Upper lobe of left lung (tissue), 6 donors: ENCODE measurements at places on chromosomes 5 and 9. TPM values are rescaled to one million over a fixed set of nuclear protein-coding genes. Genes with fewer than 3 reads are reported as not detected.

GRCh38 chr9:111597852-111598732 is 1.4 kb downstream of the PTGR1 start:
- peaks cover 6% of the 10 kb centered on the region for H3K36me3 ChIP-seq
- DNase-seq = peak; percentile 70

- no peaks in the 10 kb centered on the region for H3K4me1 ChIP-seq
- no peaks in the 10 kb centered on the region for H3K27me3 ChIP-seq
- no peak overlapping the region for H3K27ac ChIP-seq
- no peak overlapping the region for H3K4me3 ChIP-seq
- no peaks in the 10 kb centered on the region for H3K36me3 ChIP-seq
These were observed 185.0 kb downstream of the CSNK1G3 start for GRCh38 chr5:123696921-123697341.

RXFP3 gene
- total RNA-seq = not detected

DNA sequence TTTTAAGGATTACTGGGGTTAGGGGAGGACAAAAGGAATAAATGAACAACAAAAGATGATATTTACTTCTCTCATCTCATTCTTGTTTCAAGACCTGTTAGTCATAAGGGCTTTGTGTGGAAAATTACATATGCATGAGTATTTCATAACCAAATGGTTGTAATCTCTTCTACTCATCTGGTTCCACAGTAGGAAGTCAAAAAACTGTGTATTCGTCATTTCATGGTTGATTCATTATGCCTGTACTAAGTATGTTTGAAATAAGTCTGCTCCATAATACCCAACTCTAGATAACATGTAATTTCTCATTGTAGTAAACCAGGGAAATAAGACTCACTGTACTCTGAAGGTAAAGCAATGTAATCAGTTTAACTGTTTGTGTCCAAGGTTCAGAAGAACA is 212.9 kb downstream of the ARRDC3 start:
- no peak for DNase-seq
- H3K4me1 ChIP-seq = no peaks in the 10 kb centered on the region
- no peaks in the 10 kb centered on the region for H3K27me3 ChIP-seq
- no peaks in the 10 kb centered on the region for H3K36me3 ChIP-seq

DNA sequence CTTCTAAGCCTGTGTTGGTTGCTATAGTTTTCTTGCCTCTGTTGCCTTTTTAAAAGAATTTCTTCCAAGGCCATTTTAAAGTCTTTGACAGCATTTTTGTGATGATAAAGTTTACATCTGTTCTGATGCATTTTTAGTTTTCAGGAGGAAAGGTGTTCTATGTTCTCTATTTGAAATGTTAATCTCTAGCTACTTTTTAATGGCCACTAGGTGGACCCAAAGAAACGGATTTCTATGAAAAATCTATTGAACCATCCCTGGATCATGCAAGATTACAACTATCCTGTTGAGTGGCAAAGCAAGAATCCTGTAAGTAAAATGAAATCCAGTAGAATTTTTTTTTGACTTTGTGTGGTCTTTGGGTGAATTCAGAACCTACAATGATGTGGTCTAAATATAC is 60.2 kb downstream of the MELK start:
- H3K4me3 ChIP-seq = no peak overlapping the region
- no peaks in the 10 kb centered on the region for H3K4me1 ChIP-seq
- no peak for DNase-seq
- no peak overlapping the region for H3K27ac ChIP-seq
- H3K27me3 ChIP-seq = no peaks in the 10 kb centered on the region

COQ4 gene
- total RNA-seq = 67.6 TPM

SPATA31E1 gene
- total RNA-seq = not detected

CNTNAP3B gene
- 18.0 TPM for total RNA-seq
